PC-9 (cell line): ENCODE measurements at places on chromosomes 13 and 19. TPM values are rescaled to one million over a fixed set of nuclear protein-coding genes. Genes with fewer than 3 reads are reported as not detected.

RXFP2 gene
- total RNA-seq, result not detected in 2 replicates

ATXN8OS gene
- not detected in 2 replicates for total RNA-seq

CATSPERD gene
- not detected in 2 replicates for total RNA-seq

ZNF99 gene
- total RNA-seq, result not detected in 2 replicates

PLPPR3 gene
- 0.81 and 0.90 TPM in 2 replicates for total RNA-seq

CCDC169 gene
- total RNA-seq, result 6.5 and 6.9 TPM in 2 replicates

CERS1 gene
- 2.7 and 4.9 TPM in 2 replicates for total RNA-seq

CEACAM20 gene
- total RNA-seq, result not detected in 2 replicates

DNA sequence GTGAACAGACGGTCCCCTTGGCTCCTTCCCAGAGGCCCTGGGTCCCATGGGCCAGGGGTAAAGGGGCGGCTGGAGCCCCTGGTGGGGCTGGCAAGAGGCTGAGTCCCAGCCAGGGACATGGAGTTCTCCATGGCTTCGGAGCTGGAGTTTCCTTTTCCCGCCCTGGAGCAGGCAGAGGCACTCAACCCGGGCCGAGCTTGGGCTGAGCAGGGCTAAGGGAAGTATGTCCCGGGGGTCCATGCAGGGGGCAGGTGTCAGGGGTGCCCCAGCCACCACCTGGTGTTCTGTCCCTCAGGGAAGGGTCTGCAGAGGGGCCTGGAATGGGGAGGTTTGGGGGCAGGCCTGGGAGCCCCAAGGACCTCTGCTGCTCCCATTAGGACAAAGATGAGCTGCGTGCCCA is 54.0 kb upstream of the TPM4 start:
- no peak for DNase-seq
- no peaks in the 10 kb centered on the region for H3K36me3 ChIP-seq
- H3K4me3 ChIP-seq, result no peak overlapping the region
- no peaks in the 10 kb centered on the region for H3K4me1 ChIP-seq

DNA sequence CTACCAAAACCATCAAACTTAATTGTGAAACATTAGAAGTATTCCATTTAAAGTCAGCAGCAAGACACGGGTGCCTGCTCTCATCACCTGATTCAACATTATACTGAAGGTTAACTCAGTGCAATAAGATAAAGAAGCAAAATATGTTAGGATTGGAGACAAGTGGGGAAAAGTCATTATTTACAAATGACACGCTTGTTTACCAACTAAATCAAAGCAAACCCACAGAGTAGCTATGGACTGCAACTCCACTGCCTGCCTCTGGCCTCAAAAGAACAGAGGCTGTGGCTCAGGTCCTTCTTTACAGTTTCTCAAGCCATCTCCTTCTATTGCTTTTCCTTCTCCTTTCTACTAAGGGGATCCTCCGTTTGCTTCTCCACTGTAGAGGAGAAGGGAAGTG is 21.0 kb upstream of the ATP12A start:
- H3K4me3 ChIP-seq, result no peak overlapping the region
- H3K27me3 ChIP-seq, result no peaks in the 10 kb centered on the region
- no peak for DNase-seq

DNA sequence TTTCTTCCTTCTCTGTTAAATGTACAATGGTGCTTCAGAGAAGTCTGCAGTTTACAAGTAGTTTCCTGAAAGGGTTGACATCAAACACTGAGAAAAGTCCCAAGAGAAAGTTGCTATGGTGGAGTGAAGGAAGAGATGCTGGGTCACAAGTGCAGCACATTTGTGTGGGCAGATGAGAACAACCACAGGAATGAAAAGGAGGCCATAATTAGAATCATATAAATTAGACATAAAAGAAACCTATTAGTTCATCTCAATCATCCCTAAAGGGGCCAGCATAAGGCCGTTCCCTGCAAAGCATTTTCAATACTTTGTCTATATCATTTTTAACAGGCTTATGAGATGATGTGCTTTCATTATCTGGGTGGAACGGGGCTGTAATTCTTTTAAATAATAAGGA is 359.2 kb downstream of the IRS2 start:
- no peaks in the 10 kb centered on the region for H3K36me3 ChIP-seq
- no peak for DNase-seq
- H3K27ac ChIP-seq, result no peak overlapping the region
- H3K27me3 ChIP-seq, result no peaks in the 10 kb centered on the region
- no peaks in the 10 kb centered on the region for H3K4me1 ChIP-seq

DNA sequence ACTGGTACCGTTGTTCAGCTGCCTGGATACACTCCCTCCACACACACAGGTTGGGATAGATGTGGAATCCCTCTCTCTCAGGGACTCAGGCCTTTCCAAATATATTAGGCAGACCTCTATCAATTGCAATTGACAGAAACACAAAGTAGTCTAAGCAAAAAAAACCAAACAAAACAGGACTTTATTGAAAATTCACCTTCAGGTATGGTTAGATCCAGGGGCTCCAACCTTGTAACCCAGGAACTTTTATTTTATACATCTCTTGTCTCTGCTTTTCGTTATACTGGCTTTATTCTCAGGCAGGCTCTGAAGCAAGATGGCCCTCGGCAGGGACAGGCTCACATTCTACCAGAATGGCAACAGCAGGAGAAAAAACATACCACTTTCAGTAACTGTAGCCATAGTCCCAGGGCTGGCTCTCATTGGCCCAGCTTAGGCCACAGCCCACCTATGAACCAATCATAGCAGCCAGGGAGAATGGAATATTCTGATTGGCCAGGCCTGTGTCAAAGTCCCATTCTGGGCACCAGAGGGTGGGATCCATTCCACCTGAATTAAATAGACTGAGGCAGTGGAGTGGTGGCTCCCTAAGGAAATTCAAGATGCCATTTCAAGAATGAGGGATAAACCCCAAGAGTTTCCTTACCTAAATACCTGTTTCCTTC is 13.1 kb upstream of the CEACAM19 start:
- H3K27me3 ChIP-seq, result no peaks in the 10 kb centered on the region
- peak overlapping the region; percentile 14; the same call in 1 of the 2 replicates for H3K27ac ChIP-seq
- H3K4me1 ChIP-seq, result peaks cover 7% of the 10 kb centered on the region; the same call in 1 of the 2 replicates
- no peak overlapping the region for H3K4me3 ChIP-seq
- peaks cover 87% of the 10 kb centered on the region for H3K36me3 ChIP-seq

DNA sequence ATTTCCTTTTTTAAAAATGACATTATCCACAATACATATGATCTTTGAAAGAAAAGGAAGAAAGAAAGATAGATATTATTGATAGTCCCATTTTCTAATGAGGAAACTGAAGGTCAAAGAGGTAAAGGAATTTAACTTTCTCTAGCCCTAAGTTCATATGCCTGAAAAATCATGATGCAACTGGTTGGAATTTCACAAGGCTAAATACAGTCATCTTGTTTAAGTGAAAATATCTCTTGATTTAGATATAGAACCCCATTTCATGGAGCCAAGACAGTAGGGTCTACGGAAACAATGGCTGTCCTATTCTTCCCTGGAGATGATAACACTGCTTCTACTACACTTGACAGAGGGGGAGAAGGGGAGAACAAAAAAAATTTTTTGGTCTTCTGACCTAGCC is 366.2 kb downstream of the DNAJC15 start:
- no peak for DNase-seq
- H3K4me3 ChIP-seq, result no peak overlapping the region
- no peaks in the 10 kb centered on the region for H3K36me3 ChIP-seq
- H3K4me1 ChIP-seq, result peaks cover 28% of the 10 kb centered on the region
- peak overlapping the region; percentile 77 for H3K27ac ChIP-seq

DNA sequence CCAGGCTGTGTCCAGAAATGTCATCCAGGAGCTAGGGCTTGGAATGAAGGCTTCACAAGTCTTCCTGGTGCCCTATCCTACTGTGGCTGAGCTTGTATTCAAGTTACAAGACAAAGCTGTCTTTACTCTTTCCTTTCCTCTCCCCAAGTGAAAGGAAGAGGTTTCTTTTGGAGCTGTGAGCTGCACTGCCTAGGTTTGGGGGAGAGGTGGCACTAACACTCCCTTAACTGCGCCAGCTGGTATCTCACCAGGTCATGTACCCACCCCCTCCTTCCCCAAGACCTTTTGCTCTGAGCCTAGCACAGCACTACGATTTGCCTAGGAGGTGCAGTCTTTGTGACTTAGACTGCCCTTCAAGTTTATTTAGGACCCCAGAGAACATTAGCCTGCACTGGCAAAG is 2053.6 kb upstream of the PRR20A start:
- no peak overlapping the region for H3K27ac ChIP-seq
- no peaks in the 10 kb centered on the region for H3K27me3 ChIP-seq
- no peaks in the 10 kb centered on the region for H3K4me1 ChIP-seq
- DNase-seq, result no peak
- no peak overlapping the region for H3K4me3 ChIP-seq

DNA sequence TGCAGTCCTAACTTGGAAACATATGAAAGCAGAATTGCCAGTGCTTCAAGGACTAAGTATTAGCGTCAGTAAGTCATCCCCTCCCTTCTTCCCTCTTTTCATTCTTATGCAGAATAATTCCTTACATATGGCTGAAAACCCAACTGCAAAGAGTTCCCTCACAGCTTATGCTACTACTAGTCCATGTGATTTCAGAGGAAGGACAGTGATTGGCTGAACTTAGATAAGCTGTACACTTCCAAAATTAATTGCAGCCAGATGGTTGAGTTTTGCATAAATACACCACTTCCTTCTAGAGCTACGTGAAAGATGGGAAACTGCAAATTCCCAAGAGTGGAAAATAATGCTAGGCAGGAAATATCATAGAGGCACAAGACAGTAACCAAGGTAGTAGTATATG is 730.4 kb downstream of the OLFM4 start:
- H3K4me1 ChIP-seq, result no peaks in the 10 kb centered on the region
- DNase-seq, result no peak
- no peaks in the 10 kb centered on the region for H3K36me3 ChIP-seq
- H3K27me3 ChIP-seq, result no peaks in the 10 kb centered on the region

GRCh38 chr19:34512254-34512822 is 30.8 kb downstream of the WTIP start:
- H3K36me3 ChIP-seq, result no peaks in the 10 kb centered on the region
- H3K4me3 ChIP-seq, result no peak overlapping the region
- H3K4me1 ChIP-seq, result no peaks in the 10 kb centered on the region
- H3K27ac ChIP-seq, result no peak overlapping the region

DNA sequence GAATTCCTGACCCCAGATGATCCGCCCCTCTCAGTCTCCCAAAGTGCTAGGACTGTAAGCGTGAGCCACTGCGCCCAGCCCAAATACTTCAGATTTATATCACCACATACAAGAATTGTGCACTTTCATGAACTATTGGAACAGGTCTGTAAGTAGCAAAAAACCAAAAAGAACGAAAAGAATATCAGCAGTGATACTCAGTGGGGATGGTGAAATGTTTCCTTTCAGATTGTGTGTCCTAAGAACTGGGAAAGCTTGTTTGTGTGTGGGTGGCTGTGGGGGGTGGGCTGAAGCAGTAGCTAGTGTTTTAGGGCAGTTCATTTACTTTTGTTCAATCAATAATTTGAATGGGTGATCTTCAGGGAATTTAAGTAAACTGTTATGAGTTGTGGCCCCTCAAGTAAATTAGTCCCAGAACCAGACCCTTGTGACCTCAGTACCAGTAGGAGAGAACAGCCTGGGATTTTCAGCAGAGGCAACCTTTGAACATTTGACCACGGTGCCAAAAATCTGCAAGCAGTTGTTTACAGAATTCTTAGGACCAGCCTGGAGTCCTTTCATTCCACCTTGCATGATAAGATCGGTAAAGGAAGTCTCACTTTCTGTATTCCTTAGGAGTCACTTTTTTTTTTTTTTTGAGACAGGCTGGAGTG is 106.6 kb downstream of the LRCH1 start:
- DNase-seq, result no peak
- no peak overlapping the region for H3K27ac ChIP-seq
- no peaks in the 10 kb centered on the region for H3K27me3 ChIP-seq
- no peaks in the 10 kb centered on the region for H3K4me1 ChIP-seq
- no peak overlapping the region for H3K4me3 ChIP-seq
- no peaks in the 10 kb centered on the region for H3K36me3 ChIP-seq

- DNase-seq, result no peak
- peaks cover 10% of the 10 kb centered on the region; the same call in 1 of the 2 replicates for H3K27me3 ChIP-seq
- H3K4me3 ChIP-seq, result no peak overlapping the region
- H3K27ac ChIP-seq, result no peak overlapping the region
- no peaks in the 10 kb centered on the region for H3K4me1 ChIP-seq
Observed at GRCh38 chr13:102582256-102582655, 14.5 kb upstream of the TPP2 start.

DNA sequence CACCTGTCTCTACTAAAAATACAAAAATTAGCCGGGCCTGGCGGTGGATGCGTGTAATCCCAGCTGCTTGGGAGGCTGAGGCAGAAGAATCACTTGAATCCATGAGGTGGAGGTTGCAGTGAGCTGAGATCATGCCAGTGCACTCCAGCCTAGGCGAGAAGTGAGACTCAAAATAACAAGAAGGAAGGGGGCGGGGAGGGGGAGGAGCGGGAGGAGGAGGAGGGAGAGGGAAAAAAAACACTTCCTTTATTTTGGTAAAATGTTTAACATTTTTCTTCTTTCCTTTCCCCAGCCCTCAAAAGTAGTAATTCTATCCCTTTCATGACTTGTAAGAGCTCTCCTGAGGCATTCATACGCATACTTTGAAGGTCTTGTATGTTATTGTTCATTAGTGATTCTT is 44.3 kb downstream of the SPRY2 start:
- no peaks in the 10 kb centered on the region for H3K36me3 ChIP-seq
- no peak overlapping the region for H3K27ac ChIP-seq
- no peaks in the 10 kb centered on the region for H3K4me1 ChIP-seq
- no peaks in the 10 kb centered on the region for H3K27me3 ChIP-seq
